ACHN (cell line): ENCODE measurements at places on chromosomes 5 and 9.
A peak's percentile ranks its signal among the peaks of the same experiment; 100 is the strongest.

DNA sequence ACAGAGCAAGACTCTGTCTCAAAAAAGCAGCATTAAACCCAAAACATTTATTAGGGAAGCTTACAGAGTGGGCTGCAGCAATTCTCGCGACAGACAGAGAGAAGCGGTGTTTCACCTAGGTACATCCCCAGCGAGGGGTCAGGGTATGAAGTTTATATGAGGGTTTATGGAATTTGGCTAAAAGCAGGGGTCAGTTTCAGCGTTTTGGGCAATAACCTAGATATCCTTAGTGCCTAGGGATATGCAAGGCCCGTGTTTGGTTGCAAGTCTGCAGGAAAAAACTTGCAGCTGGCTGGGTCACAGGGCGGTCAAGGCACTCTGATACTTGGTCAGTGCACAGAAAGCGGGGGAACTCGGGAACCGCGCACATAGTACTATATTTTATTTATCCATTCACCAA, 649 bp upstream of the GLE1 start:
- no peak for DNase-seq

- no peak for DNase-seq
Observed at GRCh38 chr5:174106997-174107655, 61.6 kb downstream of the NSG2 start.

GRCh38 chr9:98811051-98811650, 3.7 kb downstream of the GALNT12 start:
- DNase-seq, result peak; percentile 50

DNA sequence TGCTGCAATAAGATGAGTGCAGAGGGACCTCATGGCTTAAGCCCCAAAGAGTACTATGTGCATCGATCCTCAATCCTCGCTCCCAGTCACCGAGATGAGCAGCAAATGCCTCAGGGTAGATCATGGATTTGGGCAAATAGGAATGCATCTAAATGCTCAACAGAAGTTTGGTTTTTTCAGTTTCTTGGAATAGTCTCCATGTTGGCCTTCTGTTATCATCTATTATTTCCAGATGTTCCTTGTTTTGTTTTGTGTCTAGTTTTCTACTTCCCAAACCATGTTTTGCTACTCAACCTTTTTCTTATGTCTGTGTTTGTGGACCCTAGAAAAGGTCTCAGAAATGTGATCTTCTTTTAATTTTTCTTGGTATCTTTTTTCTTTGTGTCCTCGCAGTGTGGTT, 43.5 kb upstream of the RASGRF2 start:
- no peak for DNase-seq

GRCh38 chr9:38360839-38361472, 31.5 kb upstream of the ALDH1B1 start:
- no peak for DNase-seq
